ENCODE measurements at places on chromosomes 16 and 17.

DNA sequence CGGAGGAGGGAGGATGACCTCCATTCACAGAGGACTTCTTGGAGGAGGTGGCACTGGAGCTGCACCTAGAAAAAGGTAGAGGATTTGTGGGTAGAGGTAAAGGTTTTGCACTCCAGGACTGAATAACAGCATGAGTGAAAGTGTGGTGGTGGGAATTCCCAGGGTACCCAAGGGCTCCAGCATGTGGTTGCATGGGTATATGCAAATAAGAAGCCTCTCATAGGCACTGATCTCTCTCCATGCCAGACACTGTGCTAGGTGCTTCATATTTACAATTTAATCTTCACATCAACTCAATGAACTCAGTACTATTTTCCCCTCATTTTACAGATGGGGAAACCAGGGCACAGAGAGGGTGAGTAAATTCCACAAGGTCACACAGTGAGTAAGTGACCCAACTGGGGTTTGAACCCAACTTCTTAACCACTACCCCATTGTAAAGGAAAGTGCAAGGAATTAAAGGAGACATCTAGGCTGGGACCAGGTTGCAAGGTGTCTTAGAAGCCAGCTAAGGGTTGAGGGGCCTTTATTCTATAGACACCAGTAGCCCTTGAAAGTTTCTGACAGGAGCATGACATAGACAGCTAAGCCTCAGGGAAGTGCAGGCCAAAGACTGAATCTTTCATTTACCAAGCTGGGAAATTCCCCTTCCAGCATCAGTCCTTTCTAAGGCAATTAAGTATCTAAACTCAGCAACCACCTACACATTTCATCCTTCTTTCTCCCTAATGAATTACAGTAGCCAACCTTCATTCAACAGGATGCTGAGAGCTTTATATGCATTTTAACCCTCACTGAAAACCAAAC, 21.3 kb downstream of the SCNN1B start:
- DNase-seq = no peak

GRCh38 chr16:65120461-65120830, 1.4 kb downstream of the CDH11 start:
- no peak for DNase-seq

DNA sequence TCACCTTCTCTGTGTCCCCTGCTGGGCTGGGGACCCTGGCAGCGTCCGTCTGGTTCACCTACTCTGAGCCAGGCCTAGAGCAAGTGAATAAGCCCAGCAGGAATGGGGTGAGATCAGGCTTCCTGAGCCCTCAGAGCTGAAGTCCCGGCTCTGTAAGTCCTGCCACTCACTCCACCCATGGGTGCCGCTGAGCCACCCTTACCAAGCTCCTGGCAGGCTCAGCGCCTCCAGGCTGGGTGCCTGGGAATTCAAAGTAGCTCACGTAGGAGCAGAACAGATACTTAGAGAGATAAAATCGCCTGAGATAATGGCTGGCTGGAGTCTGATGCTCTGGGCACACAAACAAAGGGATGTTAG, 9.8 kb upstream of the LASP1NB start:
- no peak for DNase-seq

GRCh38 chr17:57747221-57748017, 2.3 kb upstream of the CCDC182 start:
- no peak for DNase-seq

- DNase-seq = no peak
Measured at GRCh38 chr17:40980117-40980516, 4.0 kb downstream of the KRT40 start.

Measured in liver (tissue), 10 donors.